Thoracic aorta (tissue), 2 donors: ENCODE measurements at places on chromosomes 1 and 21.

GRCh38 chr1:43204394-43204793 lies 32.3 kb downstream of the CFAP57 start:
- no peak for DNase-seq

GRCh38 chr21:34815831-34816705 lies 147.3 kb downstream of the CLIC6 start:
- DNase-seq: no peak

- DNase-seq: no peak
Measured at GRCh38 chr1:119139403-119139802, 1.1 kb downstream of the WARS2 start.

- no peak for DNase-seq
Measured at GRCh38 chr1:151166505-151166956, 587 bp downstream of the SCNM1 start.

DNA sequence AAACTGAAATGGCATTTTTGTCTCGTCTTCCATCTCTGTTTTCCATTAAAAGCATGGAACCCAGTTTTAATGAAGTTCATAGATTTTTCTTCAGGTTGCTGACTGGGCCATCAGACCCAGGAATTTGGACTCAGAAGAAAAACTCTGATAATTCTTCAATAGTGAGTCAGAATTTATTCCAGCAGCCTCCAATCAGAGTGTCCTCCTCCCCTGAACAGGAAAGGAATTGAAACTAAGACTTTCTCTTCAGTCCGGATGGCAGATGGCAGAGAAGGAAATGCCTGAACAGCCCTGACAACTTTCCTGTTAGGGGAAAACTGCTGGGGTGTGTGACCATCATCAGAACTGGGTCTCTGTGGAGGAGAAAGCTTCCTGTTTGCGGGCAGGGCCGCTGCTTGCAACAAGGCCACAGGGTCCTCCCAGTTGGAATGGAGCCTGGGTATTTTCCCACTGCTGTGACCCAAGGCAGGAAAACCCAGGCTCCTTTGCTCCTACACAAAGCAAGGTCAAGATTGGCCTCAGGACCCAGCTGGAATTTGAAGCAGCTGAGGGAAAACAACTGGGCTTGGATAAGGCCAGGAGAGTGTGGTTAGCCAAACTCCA lies 20.7 kb downstream of the CD34 start:
- no peak for DNase-seq

- peak; percentile 76 for DNase-seq
Measured at GRCh38 chr1:201888282-201889089, at the start of gene SHISA4. SHISA4 (plus strand) TSS chr1:201888898; CDS start chr1:201888995, 97 bp downstream.

DNA sequence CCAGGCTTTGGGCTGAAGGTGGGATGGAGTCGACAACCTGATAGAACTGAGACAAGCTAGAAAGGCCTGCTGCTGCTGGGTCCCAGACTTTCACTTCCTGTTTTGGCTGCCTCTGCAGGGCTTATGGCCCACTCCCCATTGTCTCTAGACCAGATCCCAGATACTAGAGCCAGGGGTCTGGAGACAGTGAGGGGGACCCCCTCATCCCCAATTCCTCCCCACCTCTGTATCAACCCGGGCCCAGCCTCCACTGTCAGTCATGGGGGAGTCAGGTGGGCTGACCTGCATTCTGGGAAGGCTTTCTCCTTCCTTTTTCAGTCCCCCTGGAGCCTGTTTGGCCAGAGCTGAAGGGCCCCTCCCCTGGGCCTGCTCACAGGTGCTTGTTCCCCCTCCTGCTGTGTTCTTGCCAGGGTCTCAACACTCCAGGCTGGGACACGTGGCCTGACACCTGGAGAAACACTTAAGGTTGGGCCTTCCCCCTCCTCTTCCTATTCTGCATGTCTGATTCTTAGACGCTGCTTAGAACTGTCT lies 18.0 kb upstream of the ETV3L start:
- no peak for DNase-seq

GRCh38 chr1:71885171-71885570 lies 397.2 kb downstream of the NEGR1 start:
- no peak for DNase-seq

GRCh38 chr1:37034121-37035013 lies at the start of gene GRIK3:
GRIK3 (minus strand) TSS chr1:37034515; CDS start chr1:37034108, 407 bp downstream.
- DNase-seq: no peak

DNA sequence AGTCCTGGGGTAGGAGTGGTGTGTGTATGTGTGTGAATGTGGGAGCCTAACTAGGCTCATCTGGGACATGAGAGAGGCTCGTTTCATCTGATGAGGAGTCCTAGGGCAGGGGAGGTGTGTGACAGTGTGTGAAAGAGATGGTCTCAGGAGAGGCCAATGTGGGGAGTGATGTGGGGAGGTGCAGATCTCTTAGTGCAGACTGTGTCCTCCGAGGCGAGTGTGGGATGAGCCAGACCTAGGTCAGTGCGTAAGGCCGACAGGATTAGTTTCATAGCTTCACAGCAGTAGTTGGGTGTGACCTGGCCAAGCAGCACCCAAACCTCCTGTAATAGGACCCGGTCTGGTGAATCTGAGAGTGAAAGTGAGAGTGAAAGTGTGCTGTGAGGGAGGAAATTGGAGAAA lies 94.7 kb downstream of the LIPI start:
- no peak for DNase-seq

- no peak for DNase-seq
Measured at GRCh38 chr1:24195874-24196273, 8.8 kb upstream of the IFNLR1 start.

DNA sequence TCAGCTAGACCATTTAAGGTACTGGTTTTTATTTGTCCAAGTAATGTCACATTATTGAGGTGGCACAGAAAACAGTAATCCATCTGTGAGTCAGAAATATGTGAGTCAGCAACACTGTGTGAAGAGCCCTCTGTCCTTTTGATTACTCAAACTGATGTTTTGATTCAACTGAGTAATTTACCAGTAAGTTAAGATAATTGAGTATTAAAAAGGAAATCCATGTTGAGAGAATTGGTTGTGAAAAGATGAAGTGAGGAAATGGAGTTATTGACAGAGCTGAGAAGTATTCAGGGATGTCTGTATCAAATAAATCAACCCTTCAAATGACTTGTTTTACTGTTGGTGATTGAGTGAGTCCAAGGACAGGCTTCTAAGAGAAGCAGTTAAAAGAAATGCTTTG lies 302.7 kb upstream of the SGIP1 start:
- no peak for DNase-seq

DNA sequence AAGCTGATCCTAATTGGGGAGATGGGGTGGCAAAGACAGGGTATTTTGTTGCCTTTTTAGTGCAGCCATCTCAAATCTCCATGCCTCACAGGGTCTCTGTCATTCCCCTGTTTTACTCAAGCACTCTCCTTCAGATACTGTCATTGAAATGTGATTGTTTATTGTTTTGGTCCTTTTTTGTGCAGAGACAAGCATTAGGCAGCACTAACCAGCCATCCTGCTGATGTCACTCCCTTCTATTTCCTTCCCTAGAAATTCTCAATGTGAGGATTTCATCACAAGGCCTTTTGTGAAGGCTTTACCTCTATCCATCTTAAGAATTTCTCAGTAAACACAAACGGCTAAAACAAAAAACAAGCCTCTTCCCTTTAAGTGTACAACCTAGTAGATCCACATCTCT lies 34.7 kb downstream of the OR10J5 start:
- DNase-seq: no peak

DNA sequence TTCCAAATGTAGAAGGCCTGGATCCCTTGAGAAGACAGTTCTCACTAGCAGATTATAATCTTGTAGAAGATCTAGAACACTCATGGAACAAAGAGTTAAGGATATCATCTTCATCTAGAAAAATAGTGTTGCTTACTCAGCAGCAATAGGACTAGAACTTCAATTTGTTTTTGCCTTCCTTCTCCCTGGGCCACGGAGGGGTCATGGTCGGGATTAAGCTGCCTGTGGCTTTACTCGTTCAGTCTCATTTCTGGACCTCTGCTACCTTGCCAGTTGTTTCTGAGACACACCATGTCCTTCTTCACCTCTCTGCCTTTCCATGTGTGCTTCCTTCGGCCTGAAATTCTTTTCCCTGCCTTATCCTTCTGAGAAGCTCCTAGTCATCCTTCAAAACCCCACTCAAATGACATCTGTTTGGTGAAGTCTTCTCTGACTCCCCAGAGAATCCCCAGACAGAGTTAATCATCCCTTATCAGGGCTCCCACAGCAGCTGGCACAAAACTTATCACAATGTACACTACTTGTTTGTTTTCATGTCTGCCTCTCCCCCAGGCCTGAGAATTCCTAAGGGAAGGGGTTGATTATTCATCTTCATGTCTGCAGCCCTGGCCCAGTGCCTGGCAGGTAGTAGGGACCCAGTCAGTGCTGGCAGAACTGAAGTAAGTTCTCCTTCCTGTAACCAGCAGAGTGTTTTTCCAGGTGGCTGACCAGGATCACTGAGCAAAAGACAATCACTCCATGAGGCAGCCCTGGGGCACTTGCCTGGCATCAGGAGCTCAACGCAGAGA lies 15.5 kb upstream of the SNX27 start:
- no peak for DNase-seq

DNA sequence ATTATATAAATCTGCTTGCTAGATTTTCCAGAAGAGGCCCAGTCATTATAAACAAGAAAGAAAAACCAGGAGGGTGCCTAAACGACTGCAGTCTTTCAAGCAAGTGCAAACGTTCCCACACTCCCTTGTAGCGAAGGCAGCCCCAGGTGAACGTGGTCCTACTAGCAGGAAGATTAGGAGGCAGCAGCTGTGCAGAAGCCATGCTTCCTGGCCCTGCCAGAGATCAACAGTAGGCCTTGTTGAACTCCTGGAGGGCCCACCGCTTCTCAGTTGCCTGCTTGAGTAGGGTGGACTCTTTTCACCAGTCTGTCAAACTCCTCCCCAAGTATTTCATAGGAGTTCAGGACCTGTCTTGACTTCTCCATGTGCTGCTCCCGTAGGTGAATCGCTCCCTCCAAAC lies 163.0 kb upstream of the GORAB start:
- no peak for DNase-seq

GRCh38 chr1:91712981-91713841 lies 172.7 kb downstream of the TGFBR3 start:
- no peak for DNase-seq

DNA sequence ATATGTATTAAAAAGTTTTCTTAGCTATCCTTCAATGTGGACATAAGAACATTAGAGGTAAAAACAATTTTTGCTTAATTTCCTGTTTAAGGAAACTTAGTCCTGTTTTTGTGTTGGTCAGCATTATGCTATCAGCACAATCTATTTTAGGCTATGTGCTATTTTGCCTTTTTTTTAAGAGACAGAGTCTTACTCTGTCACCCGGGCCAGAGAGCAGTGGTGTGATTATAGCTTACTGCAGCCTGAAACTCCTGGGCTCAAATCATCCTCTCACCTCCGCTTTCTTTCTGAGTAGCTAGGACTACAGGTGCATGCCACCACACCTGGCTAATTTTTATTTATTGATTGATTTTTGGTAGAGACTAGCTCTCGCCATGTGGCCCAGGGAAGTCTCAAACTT lies 199.1 kb upstream of the TMPRSS15 start:
- no peak for DNase-seq

DNA sequence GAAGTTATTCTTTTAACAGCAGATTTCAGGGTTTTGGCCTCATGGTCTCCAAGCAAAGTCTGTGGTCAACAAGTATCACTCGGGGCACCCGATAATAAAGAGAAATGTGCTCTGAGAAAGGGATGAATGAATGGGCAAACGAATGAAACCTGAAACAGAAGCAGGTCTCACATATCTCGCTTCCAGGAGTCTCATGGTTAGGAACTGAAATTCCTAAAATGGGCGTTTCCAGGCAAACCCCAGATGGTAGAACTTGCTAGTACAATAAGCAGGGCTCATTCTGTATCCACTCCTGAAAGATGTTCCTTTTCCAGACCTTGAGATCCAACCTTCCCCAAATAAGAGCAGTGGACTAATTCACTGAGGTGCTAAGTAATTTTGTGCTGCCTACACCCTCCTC lies 87.2 kb downstream of the LAMC2 start:
- no peak for DNase-seq

- DNase-seq: no peak
Measured at GRCh38 chr1:143497374-143497747, 474.4 kb downstream of the FAM72C start.

DNA sequence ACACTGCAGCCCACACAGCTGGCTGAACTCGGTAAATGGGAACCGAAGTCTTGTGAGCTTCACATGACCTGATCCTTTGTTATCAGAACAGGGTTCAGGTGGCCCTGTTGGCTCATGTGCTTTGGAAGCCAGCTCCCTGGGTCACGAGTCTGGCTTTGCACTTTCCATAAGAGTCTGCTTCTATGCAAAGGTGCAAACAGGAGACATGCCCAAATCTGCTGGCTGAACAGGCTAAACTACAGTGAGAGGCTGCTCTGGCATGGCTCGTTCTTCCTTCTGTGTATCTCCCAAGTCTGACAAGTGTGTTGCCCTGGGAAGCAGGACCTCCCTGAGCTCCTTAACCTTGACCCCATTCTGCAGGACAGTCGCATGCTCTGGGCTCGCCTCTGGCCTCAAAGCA lies 549.6 kb downstream of the KIF26B start:
- no peak for DNase-seq

DNA sequence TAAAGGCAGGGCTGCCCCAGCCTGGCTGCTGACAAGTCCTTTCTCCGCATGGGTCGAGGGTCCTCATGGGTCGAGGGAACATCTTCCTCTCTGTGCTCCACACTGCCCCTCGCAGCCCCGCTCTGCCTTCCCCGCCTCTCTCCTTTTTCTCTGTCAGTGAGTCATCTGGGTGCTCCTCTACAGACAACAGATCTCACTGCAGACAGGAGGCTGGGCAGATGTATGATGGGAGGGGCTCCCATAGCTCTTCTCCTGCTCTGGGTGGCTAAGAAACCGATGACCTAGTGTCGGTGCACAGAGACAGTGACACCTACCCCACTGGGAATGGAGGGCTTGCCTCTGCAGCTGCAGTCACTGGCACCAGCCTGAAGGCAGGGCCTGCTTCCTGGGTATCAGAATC lies 5.5 kb downstream of the KCNA10 start:
- no peak for DNase-seq

DNA sequence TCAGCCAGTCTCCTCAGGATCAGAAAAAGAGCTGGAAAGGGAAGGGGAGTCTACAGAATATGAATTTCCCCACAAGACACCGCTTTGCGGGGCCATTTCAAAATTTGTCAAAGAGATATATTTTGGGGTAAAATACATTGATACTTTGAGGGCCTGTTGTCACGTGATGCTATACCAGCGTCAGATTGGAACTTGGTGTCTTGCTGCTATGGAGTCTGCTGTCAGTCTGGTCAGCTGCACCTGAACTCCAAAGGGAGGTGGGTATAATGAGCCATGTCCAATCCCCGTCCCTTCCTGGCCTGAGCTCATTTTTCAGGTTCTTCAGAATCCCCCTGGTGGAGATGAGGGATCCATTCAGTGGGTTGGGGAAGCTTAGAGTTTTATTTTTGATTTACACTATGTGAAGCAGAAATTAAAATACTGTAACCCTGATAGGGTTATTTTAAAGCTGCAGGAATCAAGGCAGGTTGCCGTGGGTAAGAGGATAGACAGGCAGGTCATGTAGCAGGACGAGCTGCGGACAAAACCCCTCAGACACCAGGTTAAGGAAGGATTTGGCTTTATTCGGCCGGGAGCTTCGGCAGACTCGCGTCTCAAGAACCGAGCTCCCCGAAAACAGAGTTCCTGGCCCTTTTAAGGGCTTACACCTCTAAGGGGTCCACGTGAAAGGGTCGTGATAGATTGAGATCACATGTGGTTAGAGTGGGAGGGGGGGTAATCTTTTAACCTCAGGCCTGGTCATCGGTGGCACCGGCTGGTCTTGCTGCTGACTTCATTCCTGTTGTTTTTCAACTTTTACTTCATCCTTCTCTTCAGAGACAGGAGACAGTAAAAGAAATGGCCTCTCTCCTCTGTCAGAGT lies 2.2 kb upstream of the POFUT2 start:
- DNase-seq: no peak
